ENCODE measurements at places on chromosomes 5 and 9. TPM values are rescaled to one million over a fixed set of nuclear protein-coding genes. Genes with fewer than 3 reads are reported as not detected.

- no peak overlapping the region for H3K27ac ChIP-seq
- no peaks in the 10 kb centered on the region for H3K27me3 ChIP-seq
- DNase-seq, result peak; percentile 30
- H3K36me3 ChIP-seq, result no peaks in the 10 kb centered on the region
These were observed 131.8 kb upstream of the GABRP start for GRCh38 chr5:170651604-170652277.

ESM1 gene
- total RNA-seq, result not detected

DNA sequence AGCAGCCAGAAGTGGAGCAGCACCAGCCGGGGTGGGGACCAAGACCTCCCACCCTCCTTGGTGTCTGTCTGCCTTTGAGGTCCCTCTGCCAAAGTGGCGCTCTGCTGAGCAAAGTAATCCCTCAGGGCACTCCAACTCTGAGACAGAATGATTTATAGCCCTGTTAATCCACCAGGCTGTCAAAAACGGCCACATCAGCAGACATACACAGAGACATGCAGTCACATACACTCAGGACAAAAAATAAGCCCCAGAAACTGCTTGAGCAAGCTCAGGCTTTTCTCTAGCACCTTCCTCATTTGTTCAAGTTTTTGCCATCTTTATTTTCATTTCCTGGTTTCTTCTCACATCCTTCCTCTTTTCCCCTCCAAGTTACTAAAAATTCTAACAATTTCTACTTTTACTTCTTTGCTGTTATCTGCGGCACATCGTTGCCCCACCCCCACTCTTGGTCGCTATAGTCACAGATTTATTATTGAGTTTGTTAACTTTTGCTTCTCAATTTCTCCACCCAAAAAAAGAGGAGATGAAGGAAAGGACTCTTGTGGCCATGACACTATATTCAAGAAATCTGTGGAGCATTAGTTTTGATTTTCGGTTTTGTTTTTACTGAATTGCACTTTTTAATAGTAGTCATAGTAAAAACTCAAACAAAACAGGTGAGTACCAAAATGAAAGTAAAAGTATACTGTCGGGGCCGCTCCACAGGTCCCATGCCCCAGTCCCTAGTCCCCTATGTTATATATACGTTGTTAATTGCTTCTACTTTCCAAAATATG, 17.4 kb upstream of the ADRB2 start:
- no peak for DNase-seq
- H3K36me3 ChIP-seq, result no peaks in the 10 kb centered on the region
- H3K4me1 ChIP-seq, result no peaks in the 10 kb centered on the region

PDCD1LG2 gene
- not detected for total RNA-seq

SUSD3 gene
- total RNA-seq, result not detected

GRCh38 chr9:5764130-5764868, 68.6 kb downstream of the ERMP1 start:
- H3K36me3 ChIP-seq, result peaks cover 6% of the 10 kb centered on the region
- H3K4me3 ChIP-seq, result no peak overlapping the region
- no peaks in the 10 kb centered on the region for H3K4me1 ChIP-seq
- no peaks in the 10 kb centered on the region for H3K27me3 ChIP-seq

- no peaks in the 10 kb centered on the region for H3K4me1 ChIP-seq
- H3K27ac ChIP-seq, result no peak overlapping the region
- H3K4me3 ChIP-seq, result no peak overlapping the region
- no peaks in the 10 kb centered on the region for H3K27me3 ChIP-seq
- no peak for DNase-seq
These were observed 221.0 kb upstream of the KLF4 start for GRCh38 chr9:107710546-107710945.

PCDHB7 gene
- 0.21 TPM for total RNA-seq

DNA sequence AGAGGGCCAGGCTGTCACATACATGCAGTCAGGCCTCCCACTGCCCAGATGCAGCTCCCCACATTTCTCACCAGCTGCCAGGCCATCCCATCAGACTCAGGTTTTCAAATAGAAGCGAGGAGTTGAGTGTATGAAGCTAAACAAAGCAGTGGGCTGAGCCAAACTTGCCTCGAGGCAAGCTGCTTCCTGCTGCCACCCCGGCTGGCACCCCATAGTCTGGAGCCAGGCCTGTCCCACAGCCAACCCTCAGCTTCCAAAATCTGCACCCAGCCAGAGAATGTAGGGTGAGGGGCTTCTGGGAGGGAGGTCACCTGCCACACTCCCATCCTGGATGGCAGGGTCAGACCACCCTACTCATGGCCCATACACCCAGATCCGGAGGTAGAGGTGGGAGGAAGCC, 22.3 kb upstream of the ALDH1B1 start:
- H3K4me3 ChIP-seq, result no peak overlapping the region
- no peaks in the 10 kb centered on the region for H3K27me3 ChIP-seq

FAM174A gene
- total RNA-seq, result 3.0 TPM

DNA sequence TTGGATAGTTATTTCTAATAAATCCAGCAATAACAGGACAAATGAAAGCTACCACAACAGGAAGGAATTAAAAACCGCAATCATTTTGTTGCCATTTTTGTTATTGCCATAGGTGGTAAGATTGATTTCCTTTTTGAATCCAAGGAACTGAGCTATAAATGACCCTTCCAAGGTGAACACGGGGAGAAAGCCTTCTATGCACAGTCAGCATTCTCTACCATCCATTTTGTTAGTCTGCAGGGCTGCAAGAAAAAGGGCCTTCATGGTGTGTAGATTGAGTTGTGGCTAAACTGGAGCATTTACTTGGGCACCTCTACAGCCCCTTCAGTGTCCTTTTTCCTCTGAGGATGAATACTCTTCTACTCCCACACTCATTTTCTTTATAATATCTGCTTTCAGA, 18.6 kb upstream of the REEP5 start:
- H3K4me3 ChIP-seq, result no peak overlapping the region
- H3K27me3 ChIP-seq, result no peaks in the 10 kb centered on the region
- no peaks in the 10 kb centered on the region for H3K36me3 ChIP-seq
- DNase-seq, result no peak

DNA sequence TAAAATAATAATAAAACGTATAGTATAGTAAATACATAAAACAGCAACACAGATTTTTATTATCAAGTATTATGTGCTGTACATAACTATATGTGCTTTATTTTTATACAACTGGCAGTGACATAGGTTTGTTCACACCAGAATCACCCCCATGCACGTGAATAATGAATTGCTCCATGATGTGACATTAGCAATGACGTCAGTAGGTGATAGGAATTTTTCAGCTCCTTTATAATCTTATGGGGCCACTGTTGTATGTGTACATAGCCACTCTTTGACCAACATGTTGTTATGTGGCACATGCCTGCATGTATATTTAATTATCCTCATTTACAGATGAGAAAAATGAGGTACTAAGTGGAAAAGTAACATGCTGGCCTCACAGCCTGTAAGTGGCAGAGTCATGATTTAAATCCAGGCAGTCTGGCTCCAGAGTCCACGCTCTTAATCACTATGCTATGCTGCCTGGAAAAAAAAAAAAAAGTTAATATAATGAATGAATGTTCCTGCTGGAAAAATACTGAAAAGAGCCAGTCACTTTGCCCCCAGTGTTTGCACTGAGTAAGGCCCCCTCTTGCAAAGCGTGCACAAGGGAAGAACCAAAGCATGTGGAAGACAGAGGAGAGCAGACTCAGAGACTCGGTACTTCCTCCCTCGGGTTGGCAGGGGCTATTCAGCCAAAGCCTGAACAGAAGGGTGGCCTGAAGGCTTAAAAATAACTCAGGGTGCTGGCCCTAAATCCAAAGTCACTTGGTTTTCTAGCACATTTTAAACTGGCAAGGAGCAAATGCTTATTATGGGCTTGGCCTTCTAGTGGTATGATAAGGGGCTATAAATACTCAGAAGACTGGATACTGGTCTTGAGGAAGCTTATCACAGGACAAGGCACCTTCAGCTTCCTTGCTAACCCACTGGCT, 206.8 kb downstream of the GLIS3 start:
- no peak for DNase-seq
- H3K4me3 ChIP-seq, result no peak overlapping the region
- no peak overlapping the region for H3K27ac ChIP-seq
- no peaks in the 10 kb centered on the region for H3K27me3 ChIP-seq
- H3K4me1 ChIP-seq, result peaks cover 29% of the 10 kb centered on the region

LHX3 gene
- not detected for total RNA-seq

MOB3B gene
- 15.3 TPM for total RNA-seq

- DNase-seq, result no peak
- no peak overlapping the region for H3K27ac ChIP-seq
- H3K4me1 ChIP-seq, result peaks cover 11% of the 10 kb centered on the region
These were observed 291.0 kb downstream of the DOCK8 start for GRCh38 chr9:505741-506059.

PRDM9 gene
- not detected for total RNA-seq

DNA sequence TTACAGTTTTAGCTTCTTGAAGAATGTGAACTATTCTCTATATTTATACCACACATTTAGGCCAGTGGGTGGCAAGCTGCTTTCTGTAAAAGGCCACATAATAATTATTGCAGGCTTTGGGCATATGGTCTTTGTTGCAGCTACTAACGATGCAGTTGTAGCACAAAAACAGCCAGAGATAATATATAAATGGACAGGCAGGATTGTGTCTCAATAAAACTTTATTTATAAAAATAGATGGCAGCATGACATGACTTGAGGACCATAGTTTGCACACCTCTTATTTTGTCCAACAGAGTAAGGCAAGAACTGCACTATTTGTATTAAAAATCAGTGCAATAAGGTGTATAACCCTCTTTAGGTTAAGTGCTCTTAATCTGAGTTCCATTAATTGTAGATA, 415.0 kb downstream of the ANXA1 start:
- H3K36me3 ChIP-seq, result no peaks in the 10 kb centered on the region
- no peak for DNase-seq
- H3K27me3 ChIP-seq, result no peaks in the 10 kb centered on the region
- no peak overlapping the region for H3K27ac ChIP-seq
- no peak overlapping the region for H3K4me3 ChIP-seq

GAPVD1 gene
- 33.1 TPM for total RNA-seq

GRCh38 chr5:41649659-41650058, 139.3 kb upstream of the PLCXD3 start:
- H3K4me3 ChIP-seq, result no peak overlapping the region
- no peaks in the 10 kb centered on the region for H3K27me3 ChIP-seq
- H3K36me3 ChIP-seq, result no peaks in the 10 kb centered on the region
- no peak overlapping the region for H3K27ac ChIP-seq

PLPPR1 gene
- 3.2 TPM for total RNA-seq

GRCh38 chr5:30401479-30402058, 791.9 kb upstream of the CDH6 start:
- H3K27ac ChIP-seq, result no peak overlapping the region
- no peaks in the 10 kb centered on the region for H3K4me1 ChIP-seq
- H3K36me3 ChIP-seq, result no peaks in the 10 kb centered on the region
- DNase-seq, result peak; percentile 73
- no peak overlapping the region for H3K4me3 ChIP-seq

ARHGEF28 gene
- total RNA-seq, result 0.28 TPM

GPX3 gene
- 17.9 TPM for total RNA-seq

DNA sequence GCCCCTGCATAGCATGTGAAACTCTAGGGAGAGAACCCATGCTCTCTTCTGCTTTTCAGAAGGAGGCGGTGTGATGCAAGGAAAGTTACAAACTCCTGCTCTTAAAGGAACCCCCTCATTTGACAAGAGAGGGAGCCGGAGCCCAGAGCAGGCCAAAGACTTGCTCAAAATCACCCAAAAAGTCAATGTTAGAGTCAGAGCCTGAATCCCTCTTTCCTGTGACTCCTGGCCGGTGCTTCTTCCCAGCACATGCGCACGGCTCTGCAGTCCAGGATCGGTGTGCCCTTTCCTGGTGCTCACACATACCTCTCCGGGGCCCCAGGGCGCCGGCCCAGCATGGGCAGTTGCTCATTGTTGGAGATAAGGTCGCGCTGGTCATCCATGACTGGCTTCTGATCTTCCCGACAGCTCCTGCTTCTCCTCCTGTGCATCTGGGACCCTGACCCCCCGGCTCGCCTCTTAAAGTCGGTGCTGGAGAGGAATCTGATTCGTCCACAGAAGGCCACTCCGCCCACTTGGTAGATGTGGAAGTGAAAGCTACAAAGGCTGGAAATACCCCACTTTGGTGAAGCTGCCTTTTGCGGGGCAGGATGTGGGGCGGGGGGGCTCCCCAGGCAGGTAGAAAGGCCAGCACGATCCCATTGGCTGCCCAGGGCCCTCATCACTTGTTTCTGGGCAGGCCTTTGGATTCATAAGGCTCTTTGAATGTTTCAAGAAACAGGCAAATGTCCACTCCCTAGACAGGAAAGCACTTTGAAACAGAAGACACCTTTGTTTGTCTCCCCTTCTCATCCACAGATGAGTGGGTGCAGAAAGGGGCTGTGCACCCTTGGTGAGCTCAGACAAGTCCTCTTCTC, at the start of gene CD74:
TSS of gene CD74 (minus strand) at position 592 of the 857 bp plus-strand sequence. CDS start at position 431, 161 bp downstream.
- peak; percentile 67 for DNase-seq
- no peaks in the 10 kb centered on the region for H3K36me3 ChIP-seq
- H3K4me3 ChIP-seq, result peak within 1 kb of the TSS; percentile 36
- no peaks in the 10 kb centered on the region for H3K27me3 ChIP-seq

GRCh38 chr5:105167092-105167491, 1604.5 kb upstream of the NUDT12 start:
- H3K27me3 ChIP-seq, result no peaks in the 10 kb centered on the region
- H3K27ac ChIP-seq, result no peak overlapping the region
- no peaks in the 10 kb centered on the region for H3K36me3 ChIP-seq
- no peak for DNase-seq
- H3K4me1 ChIP-seq, result no peaks in the 10 kb centered on the region

DNA sequence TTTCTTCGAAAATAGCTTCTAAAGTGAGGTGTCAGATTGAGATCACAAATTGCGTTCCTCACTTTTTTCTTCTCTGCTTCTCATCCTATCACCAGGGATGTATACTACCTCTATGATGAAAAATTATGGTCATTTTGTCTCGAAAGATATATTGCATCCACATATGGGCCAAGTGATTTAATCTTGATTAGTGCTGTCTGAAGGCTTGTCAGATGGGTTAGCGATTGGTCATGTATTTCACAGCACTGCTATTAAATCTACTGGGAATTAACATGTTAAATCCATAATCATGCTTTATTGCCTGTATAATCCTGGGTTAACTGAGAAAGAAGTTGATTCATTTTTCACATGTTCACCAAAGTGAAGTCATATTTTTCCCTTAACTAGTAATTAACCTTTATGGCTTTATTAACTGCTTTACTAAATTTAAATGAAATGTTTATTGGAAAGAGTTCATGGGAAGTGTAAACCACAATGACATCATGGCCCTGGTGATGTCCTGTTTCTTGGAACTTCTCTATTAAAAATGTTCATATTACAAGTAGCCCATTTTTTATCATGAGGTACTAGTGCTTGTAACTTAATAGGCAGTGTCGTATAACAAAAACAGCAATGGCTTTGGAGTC, 193.3 kb downstream of the SMC2 start:
- no peak overlapping the region for H3K27ac ChIP-seq
- H3K27me3 ChIP-seq, result no peaks in the 10 kb centered on the region
- H3K4me3 ChIP-seq, result no peak overlapping the region
- no peaks in the 10 kb centered on the region for H3K36me3 ChIP-seq

WNT8A gene
- 0.25 TPM for total RNA-seq

Measured in neural progenitor cell (in vitro differentiated cells).